Neural progenitor cell (in vitro differentiated cells): ENCODE measurements at places on chromosomes 7 and 10.

GRCh38 chr10:3132036-3133025 is 40.3 kb downstream of the PITRM1 start:
- no peak for DNase-seq

DNA sequence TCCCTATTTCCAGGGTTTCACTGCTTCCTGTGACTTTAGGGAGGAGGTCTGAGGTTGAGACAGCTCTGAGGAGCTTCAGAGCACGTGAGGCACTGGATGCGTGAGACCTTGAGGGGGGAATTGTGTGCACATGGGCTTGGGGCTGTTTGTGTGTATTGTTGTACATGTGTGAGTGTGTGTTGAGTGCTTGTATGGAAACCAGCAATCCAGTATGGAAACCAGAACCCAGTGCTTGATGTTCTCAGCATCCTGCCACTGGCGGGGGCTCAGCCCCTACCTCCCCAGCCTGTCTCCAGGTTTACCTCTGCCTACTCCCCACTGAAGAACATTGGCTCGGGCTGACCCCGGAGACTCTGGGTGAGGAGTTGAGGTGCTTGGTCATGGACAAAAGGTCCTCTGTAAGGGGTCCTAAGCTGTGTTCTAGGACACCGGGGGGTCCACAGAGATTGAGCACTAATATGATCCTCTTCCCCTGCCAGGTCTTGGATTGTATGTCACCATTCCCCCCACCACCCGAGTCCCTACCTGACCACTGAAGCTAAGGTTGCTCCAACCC is 20.8 kb downstream of the SFTPD start:
- no peak for DNase-seq

- no peak for DNase-seq
Measured at GRCh38 chr7:133704453-133704852, 422.7 kb upstream of the LRGUK start.

DNA sequence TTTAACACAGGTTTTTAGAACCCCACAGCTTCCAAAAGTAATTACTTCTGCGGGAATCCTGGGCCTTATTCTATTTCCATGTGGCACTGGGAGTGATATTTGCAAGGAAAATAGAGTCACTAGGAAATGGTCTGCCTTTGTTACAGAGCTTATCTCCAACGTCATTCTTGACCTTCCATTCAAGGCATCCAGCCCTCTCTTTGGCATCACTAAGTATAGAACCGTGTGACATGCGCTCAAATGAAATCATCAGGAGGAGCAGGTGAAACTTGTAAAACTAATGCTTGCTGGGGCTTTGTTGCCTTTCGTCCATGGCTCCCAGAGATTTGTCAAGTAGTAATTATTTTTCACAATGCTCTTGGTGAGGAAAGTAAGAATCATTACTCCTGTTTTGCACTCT is 73.4 kb downstream of the PAPSS2 start:
- no peak for DNase-seq

DNA sequence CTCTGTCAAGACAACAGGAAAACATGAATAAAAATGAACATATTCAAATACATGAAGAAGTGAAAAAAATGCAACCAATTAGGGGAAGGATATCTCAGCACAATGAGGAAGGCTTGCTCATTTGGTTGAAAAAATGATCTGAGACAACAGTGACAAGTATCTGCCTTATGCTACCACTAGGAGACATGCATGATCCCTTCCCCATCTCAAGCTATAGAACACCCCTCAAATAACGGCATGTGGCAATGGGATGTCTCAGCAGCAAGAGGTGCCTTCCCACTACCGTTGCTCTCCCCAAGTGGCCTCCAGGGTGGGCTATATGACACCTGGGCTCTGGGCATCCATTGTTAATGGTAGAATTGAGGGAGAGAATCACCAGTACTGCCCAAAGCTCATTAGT is 98.1 kb upstream of the RSU1 start:
- peak; percentile 4 for DNase-seq

GRCh38 chr10:81096558-81096957 is 558.9 kb downstream of the SH2D4B start:
- no peak for DNase-seq
